ENCODE measurements at places on chromosomes 16 and 17.

GRCh38 chr16:67395105-67395457, 1.8 kb upstream of the TPPP3 start:
- no peak for DNase-seq

DNA sequence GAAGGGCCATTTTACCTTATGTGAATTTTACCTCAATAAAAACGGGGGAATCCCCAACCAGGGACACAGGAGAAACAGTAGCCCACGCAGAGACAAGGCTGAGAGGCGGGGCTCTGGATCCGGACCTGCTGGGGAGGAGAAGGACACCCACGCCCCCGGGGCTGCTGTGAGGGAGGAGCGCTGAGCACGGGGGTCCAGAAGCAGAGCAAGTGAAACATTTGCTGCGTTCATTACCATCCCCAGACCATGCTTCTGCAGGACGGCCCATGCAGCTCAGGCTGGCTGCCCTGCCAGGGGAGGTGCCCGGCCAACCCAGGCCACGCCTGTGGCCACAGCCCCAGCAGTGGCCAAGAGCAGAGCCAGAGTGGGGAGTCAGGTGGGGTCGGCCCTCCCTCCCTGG, 50.0 kb downstream of the KCNJ18 start:
- DNase-seq = no peak

- peak; percentile 81 for DNase-seq
These were observed 16.5 kb upstream of the ARHGAP17 start for GRCh38 chr16:25031441-25032307.

DNA sequence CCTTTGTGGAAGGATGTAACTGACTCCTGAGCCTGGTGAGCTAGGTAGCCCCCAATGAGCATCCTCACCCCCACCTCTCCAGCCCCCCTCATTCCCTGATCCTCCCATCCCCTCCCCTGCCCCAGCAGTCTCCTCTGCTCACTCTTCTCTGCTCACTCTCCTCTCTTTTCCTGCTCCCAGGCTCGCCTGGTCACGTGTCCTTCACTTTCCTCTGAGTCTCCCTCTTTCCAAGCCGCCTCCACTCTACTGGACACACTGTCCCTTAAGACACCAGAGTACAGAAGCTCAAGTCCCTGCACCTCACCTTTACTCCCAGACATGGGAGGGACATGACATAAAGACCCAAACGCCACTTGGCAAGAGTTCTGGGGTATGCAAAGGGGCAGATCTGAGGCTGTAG, 76.3 kb upstream of the RBL2 start:
- no peak for DNase-seq

DNA sequence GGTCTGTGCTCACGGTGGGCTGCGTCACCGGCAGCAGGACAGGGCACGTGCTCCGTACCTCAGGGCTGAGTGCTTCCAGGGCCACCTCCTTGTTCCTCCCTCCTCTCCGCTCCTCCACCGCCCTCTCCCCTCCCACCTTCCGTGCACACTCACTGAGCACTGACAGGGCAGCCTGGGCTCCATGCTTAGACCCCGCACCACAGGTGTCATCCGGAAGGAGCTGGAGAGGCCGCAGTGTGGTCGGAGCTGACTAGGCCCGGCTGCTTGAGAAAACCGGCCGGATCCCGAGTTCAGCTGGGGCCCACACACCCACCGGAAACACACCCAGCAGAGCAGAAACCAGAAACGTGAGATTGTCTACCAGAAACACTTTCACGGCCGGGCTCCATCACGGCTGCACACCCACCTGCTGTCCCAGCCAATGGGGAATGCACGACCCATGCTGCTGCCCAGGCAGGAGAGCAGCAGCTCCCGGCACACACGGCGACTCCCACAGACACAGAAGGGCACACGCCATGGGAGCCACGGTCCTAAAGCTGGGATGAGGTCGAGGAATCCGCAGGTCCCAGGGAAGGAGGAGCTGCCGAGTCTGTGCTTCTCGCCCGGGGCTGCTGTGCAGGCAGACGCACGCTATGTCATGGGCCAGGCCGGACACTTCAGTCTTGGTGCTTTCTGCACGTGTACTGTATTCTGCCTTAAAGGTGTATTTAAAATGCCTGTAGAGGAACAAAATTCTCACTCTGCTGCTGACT, 55.0 kb upstream of the ZNF469 start:
- no peak for DNase-seq

- DNase-seq = no peak
These were observed 10.9 kb downstream of the FLII start for GRCh38 chr17:18247613-18248001.

DNA sequence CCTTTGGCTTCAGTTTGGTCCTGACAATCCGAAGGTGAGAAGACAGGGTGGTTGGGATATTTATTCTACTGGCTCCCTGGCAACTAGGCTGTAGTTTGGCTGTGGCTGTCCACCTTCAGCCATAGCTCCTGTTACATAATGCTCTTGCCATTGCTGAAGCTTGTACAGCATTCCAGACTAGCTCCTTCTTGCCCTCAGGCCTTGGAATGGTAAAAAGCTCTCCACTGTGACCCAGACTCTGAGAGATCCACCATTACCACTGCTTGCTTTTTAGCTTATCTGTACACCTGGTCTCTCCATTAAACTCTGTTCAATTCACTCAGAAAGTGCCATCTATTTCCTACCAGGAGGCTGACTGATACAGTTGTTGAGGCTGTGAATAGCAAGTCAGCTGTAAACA, 231.8 kb upstream of the MON1B start:
- DNase-seq = no peak

DNA sequence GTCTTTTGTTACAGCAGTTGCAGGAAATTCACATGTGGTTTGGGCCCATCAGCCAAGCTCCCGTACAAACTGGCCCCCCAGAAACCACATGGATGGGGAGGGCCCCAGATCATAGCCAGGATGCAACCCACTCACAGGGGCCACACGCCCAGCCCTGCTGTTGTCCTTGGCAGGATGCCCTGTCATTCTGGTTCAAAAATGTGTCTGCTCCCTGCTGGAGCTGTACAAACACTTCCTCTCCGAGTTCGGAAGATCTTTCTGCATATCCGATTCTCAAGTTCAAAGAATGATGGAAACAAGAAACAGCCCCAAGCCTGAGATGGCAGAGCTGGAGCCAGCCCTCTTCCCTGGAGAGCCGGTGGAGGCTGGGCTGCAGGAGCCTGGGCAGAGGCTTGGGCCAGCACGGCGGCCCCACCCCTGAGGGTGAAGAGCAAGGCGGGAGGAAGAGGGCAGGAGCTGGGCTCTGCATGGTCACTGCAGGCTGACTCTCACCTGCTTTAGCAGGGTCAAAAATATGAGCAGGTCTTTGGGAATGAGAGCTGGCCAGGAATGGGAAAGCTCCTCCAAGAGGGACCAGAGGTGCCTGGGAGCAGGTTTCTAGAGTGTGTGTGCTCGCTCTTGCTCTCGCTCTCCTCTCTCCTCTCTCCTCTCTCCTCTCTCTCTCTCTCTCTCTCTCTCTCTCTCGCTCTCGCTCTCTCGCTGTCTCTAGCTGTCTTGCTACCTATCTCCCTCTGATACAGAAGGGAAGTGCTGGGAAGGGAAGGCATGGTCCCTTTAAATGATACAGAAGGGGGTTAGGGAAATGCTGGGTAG, 34.7 kb upstream of the ENPP7 start:
- DNase-seq = no peak

GRCh38 chr16:60640038-60640437, 1396.2 kb downstream of the CDH8 start:
- no peak for DNase-seq

DNA sequence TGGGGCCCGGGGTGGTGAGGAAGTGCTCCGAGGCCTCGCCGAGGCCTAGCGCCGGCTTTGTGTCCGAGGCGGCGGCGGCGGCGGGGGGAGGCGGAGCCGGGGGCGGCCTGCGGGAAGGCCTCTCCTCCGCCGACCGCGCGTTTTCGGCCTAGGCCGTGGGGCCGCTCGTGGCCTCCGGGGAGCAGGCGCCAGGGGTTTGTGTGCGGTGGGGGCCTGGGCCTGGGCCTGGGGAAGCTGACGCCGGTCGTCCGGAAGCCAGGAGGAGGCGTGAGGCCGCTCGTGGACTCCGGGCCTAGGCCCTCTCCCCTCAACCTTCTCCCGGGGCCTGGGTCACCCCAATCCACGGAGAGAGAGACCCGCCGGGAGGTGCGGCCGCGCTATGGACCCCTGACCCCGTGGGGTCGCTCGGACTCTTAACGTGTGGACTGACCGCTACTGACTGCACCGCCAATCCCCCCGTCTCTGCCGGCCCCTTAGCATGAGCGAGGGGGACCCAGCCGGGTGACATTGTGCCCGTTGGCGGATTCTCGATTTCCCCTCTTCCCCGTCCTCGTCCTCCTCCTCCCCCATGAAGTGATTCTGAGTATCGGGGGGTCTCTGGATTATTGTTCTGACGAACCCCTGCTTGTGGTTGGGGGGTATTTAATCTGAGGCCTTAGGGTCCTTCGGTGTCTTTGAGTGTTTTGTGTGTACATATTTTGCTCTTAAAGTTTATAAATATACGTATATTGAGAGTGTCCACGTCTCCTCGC, 660 bp downstream of the RBBP6 start:
- peak; percentile 57 for DNase-seq

DNA sequence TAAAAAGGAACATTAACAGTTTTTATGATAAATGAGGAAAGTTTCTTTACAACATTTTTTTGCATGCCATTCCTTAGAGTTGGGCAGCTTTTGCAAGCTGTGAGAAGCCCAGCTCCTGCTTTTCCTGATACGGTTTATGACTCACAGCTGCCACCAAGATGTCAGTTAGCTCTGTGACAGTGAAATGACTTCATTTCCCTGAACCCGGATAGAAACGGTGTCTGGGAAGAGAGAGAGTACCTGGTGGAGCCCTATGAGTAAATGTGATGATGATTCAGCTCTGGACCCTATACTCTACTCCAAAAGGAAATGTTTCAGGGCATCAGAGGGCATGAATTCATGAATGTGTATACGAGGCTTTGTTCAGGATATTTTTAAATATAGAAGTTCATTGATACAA, 366.3 kb upstream of the HSBP1 start:
- no peak for DNase-seq

- DNase-seq = no peak
These were observed 544.5 kb upstream of the CDH11 start for GRCh38 chr16:65666132-65666941.

GRCh38 chr17:81607431-81607830, 29.5 kb downstream of the NPLOC4 start:
- DNase-seq = no peak

GRCh38 chr16:10617662-10618420, 37.4 kb upstream of the EMP2 start:
- no peak for DNase-seq

DNA sequence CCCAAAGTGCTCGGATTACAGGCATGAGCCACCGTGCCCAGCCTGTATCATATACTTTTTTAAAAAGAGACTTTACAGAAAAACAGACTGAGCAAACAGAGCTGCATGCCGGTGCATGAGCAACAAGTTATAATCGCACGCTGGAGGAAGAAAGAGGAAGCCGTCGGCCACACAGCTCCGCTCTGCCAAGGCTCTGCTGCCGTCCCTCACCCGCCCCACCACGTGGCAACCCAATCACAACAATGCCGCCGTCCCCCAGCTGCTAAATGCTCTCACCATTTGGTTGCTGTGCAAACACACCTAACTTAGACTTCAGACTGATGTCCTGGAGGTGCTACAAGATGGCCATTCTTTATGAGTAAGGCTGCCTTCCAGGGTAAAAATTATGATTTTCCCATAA, 83.5 kb downstream of the ADCY9 start:
- DNase-seq = peak; percentile 10

DNA sequence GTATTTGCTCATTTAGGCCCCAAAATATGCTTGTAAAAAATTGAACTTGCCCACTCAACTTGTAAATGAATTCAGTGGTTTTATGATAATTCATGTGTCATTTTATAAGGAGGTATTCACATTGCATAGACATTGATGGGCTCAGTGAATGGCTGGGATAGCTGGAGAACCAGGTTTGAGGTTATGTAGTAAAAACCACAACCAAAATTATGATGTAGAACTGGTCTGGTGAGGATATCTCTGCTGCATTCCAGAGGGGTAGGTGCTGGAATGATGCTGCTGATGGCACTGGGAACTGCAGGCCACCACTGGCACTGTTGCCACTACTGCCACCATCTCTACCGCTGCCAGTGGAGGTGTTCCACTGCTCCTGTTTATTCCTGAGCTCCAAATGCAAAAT, 21.5 kb upstream of the RABEP1 start:
- no peak for DNase-seq

DNA sequence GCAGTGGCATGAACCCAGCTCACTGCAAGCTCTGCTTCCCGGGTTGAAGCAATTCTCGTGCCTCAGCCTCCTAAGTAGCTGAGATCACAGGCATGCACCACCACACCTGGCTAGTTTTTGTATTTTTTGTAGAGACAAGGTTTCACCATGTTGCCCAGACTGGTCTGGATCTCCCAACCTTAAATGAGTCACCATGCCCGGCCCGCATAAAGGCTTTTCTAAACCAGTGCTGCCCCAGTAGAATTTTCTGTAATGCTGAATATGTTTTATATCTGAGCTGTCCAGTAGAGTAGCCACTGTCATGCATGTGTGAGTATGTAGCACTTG, 36.9 kb upstream of the WSB1 start:
- no peak for DNase-seq

DNA sequence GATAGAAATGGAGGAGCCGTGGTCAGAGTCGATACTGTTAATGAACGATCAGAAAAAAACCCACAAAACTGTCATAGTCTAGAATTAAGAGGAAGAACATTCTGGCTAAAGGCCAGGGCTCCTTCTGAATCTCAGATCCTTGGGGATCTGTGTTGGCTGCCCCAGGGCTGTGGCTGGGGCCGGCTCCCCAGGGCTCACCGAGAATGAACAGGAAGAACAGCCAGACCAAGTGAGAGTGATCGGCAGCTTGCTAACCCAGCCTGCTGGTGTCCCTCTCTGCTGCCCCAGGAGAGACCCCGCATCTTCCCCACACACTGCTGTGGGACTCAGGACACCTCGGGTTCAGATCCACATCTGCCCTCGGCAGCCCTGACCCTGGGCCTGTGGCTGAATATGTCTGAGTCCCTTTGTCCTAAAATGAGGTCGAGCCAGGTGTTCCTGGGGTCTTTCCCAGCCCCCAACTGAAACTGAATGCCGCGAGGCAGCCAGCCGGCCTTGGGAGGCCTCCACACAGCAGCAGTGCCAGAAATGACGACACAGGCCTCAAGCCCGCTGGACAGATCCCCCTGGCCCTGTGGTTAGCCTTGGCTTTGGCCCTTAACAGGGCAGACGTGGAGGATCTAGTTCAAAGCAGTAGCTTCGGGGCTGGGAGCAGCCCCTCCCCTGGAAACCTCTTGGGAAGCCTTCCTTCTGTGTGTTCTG, 23.9 kb upstream of the CLEC18A start:
- DNase-seq = no peak

DNA sequence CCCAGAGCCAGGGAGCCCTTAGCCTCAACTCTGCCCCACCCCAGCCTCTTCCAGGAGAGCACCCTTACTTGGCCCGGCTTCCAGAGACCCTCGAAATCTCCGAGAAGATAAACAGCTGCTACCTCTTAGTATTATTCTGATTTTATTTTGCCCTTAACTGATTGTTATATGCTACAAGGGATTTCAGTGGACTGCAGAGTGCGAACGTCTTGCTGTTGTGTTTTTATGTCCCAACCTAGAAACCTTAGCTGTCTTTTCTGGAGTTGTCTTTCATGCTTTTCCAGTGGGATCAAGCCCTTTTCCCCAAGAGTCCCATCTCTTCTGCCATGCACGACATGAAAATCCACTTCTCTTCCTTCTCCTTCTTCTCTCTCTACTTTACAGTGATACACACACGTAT, 47.0 kb downstream of the SNX20 start:
- DNase-seq = no peak

All from CD4-positive, alpha-beta T cell (primary cell).